ENCODE measurements at places on chromosomes 2 and 18.

DNA sequence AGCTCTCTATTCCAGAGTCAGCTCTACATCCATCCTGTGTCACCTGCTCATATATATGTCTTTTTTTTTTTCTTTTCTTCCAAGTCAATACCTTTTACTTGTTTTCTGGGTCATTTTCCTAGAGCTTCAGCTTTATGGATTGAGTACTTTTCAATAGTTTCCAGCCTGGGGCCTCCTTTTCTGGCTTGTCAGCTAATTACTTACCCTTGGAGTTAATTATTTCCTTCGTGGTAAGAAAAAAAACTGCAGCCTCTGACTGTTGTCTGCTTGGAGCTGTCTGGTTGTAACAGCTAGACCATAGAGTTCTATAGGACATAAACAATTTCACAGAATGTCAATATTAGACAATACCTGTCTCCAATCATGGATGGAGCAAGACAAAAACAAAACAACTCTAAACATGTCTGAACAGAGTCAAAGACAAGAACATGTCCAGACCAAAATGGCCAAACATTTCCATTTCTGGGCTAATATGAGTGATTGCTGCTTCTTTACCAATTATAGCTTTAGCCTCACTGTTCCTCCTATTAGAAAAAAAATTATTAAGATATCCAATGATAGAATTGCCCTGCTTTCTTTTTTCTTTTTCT, 643.1 kb downstream of the SLC4A3 start:
- DNase-seq = no peak

GRCh38 chr2:40168546-40168945, 283.3 kb downstream of the SLC8A1 start:
- DNase-seq = no peak

- DNase-seq = no peak
These were observed 111.5 kb downstream of the TTC32 start for GRCh38 chr2:19790291-19790690.

GRCh38 chr2:17543131-17543660, 2.7 kb downstream of the VSNL1 start:
- no peak for DNase-seq

DNA sequence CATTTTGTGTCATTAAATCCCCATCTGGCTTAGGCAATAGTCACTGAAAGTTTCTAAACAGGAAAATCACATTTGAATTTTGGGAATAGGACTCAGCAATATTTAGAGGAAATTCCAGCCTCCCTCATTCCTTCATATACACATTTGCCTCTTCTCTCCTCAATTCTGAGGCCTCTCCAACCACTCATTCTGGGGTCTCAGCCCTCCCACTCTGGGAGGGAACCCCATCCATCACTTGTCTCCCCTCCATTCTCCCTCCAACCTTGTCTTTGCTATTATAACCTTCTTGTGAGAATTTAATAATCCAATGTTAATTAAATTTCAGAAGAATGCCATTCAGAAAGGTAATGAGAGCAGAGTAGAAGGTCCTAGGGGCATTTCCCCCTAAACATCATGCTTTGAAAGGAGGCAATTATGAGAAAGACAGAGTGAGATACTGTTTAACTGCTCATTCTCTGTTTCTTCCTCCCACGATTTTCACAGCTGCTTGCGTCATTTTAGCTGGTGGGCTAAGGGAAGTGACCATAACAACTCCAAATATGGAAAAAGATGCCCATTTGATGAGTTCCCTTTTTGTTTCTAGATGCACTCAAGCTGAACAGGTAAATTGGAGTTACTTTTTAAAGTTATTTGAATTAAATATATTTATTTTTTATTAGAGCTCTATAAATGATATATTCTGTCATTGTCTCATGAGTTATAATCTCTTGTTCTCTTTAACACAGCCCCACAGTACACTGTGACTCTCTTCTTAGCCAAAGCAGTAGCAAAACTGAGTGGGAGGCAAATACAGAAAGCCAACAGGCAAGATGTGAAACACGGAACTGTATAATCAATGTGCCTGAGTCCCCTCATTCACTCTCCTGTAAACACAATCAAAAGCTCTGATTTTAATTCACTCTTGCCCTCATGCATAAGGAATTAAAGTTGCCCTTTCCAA, 135.1 kb downstream of the DLGAP1 start:
- no peak for DNase-seq

DNA sequence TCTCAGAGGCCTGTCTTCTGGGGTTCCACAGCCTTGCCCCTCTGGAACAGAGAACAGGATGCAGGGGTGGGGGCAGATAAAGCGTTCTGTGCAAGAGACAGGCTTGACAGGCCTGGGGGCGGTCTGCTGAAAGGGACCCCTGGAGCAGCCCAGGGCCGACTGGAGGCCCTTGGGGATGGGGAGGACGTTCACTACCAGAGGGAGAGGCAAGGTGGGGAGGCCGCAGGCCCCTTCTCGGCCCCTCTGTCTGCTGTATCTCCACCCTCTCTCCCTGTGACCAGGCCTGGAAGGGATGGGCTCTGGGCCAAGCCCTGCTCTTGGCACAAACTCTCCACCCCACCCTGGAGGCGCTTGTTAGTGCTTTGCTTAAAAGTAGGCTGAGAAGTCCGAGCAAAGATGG, 27.3 kb upstream of the INHBB start:
- DNase-seq = no peak

DNA sequence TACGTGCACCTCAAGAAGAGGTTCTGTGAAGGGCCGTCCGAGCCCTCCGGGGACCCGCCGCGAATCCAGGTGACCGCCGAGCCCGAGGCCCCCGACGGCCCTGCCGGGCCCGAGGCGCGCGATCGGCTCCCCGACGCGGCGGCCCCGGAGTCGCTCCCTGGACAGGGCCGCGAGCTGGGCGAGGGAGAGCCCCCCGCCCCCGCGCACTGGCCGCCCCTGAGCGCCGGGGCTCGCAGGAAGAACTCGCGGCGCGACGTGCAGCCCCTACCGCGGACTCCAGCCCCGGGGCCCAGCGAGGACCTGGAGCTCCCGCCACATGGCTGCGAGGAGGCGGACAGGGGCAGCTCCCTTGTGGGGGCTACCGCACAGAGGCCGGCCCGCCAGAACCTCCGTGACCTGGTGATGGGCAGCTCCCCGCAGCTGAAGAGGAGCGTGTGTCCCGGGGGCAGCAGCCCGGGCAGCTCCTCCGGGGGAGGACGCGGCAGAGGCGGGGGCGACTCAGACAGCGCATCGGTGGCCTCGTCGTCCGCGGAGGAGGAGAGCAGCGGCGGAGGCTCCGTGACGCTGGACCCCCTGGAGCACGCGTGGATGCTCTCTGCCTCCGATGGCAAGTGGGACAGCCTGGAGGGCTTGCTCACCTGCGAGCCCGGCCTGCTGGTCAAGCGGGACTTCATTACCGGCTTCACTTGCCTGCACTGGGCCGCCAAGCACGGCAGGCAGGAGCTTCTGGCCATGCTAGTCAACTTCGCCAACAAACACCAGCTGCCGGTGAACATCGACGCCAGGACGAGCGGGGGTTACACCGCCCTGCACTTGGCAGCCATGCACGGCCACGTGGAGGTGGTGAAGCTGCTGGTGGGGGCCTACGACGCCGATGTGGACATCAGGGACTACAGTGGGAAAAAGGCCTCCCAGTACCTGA, 812 bp downstream of the SOWAHC start:
- DNase-seq = peak; percentile 72

GRCh38 chr2:150211164-150211631, 276.3 kb downstream of the RND3 start:
- DNase-seq = no peak

DNA sequence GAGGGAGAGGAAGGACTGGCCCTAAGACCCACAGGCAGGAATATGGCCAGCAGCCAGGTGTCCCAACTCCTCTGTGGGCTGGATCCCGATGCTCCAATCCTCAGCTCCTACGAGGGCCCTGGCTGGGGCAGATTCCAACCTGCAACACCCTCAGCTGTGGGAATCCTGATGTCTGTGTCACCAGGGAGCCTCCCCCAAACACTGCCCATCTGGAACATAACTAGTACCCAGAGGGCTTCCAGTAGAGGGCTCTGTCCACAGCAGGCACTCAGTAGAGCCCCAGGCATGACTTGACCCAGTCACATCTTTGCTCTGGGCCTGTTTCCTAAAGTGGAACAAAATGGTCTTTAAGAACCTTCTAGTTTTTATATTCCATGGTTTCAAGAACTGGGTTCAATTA, 20.6 kb upstream of the LOXHD1 start:
- peak; percentile 36 for DNase-seq

DNA sequence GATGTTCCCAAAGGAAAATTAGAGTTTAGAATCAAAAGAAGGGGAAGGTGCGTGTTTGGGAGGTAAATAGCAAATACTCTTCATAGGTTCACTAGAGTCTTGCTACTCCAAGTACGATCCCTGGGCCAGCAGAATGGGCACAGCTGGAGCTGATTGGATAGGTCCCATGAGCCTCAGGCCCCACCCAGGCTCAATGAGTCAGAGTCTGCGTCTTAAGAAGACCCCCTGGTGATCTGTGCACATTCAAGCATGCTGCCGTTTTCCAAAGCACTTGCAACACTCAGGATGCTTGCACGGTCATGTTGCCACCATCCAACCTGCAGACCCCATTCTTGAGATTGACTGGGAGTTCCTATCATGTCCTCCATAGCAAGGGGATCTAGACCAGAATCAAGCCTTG, 40.5 kb downstream of the ABCG8 start:
- no peak for DNase-seq

- no peak for DNase-seq
These were observed 122.5 kb downstream of the ARHGAP15 start for GRCh38 chr2:143251681-143252080.

DNA sequence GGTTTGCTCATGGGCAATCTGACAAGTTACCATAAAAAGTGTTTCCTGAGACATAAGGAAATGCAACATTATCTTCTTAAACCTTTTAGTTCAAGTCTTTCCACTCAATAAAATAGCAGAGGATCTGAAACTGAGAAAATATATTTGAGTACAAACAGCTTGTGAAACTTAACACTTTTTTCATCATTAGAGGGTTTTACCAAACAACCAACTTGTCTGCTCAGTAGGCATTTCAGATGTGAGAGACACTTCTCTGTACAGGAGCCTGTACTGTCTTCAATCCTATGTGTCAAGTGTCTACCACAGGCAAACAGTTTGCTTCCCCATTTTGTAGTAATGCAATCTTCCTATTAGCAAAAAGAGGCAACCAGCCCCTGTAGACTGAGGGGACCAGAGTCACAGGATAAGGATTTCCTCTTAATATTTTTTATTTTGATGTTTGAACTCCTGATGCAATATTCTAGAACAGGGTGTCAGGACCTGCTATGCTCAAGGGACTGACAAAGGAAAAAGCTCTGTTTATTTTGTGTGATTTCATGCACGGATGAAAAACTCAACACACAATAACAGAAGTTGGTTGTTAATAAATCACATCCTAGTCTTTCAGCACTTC, 159.1 kb upstream of the LHCGR start:
- no peak for DNase-seq

DNA sequence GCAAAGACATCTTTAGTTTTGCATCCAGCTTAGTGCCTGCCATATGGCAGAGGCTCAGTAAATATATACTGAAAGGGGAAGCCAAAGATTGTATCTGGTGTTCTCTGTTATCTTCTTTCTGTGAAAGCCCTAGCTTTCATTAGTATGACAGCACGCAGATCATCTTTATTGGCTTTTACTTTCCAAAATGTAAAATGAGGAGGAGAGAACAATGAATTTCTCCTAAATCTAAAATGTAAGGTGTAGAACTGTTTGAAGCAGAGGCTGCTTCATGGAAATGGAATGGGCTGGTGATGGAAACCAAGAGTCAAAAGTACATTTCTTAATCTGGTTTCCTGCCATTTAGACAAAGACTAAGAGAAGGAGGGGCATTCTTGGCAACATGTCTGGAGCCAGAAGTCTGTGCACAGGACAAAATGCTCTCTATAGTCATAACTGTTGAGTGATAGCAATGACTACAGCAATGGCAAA, 1029.9 kb upstream of the PIK3C3 start:
- DNase-seq = peak; percentile 28

DNA sequence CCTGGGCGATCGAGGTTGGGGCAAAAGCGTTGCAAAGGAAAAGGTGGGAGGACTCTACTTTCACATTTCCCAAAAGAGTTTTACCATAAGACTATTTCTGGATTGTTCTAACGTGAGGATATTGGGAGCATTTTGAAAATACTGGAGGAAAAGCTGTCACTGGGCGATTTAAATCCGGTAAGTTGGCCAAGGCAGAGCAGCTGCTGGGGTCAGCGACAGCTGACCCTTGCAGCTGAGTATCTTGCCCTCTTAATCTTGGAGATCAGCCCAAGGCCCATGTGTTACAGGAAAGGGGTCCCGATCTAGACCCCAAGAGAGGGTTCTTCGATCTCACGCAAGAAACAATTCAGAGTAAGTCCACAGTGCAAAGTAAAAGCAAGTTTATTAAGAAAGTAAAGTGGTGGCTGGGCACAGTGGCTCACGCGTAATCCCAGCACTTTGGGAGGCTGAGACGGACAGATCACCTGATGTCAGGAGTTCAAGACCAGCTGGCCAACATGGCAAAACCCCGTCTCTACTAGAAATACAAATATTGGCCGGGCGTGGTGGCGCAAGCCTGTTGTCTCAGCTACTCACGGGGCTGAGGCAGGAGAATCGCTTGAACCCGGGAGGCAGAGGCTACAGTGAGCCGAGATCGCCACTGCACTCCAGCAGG, 964 bp upstream of the ST3GAL5 start:
- DNase-seq = no peak

DNA sequence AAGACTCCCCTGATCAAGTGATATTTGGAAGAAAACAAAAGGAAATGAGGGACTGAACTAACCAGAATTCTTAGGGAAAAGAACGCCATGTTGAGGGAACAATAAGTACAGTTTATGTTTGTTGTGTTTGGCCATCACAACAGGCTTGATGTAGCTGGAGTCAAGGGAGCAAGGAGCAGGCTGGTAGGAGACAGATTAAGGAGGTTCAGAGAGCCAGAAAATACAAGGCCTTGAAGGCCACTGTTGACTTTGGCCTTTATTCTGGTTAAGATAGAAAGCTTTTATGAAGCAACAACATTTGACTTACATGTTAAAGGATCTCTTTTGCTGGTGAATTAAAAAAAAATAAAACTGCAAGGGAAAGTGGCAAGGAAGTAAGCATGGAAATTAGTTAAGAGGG, 754.1 kb upstream of the SLC8A1 start:
- DNase-seq = no peak

GRCh38 chr2:169462896-169463695, 16.2 kb upstream of the BBS5 start:
- no peak for DNase-seq

- no peak for DNase-seq
These were observed 1130.7 kb upstream of the FAM98A start for GRCh38 chr2:34729845-34730244.

DNA sequence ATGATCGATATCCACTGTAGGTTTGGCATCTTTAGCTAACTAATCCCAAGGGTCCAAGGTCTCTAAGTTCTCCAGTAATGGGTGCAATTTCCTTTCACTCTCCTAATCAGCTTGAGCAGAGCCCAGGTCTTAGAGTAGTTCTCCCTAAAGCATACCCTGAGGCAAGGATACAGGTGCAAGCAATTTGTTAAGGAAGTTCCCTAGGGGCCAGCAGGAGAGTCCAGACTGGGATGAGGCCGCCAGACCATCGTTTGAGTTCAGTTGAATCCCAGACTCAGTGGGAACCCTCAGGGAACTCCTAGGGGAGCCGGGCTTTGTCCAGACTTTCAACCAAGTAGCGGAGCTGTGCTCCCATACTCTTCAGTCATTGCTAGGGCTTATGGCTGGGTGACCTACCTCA, 835.4 kb upstream of the CDH2 start:
- DNase-seq = no peak

- no peak for DNase-seq
These were observed 9.8 kb upstream of the GCFC2 start for GRCh38 chr2:75720525-75720924.
